Stimulated activated CD4-positive, alpha-beta T cell treated with anti-CD3 and anti-CD28 coated beads, Interleukin-15, amount 100 ng/mL, for 1 hour (primary cell): ENCODE measurements at places on chromosomes 11 and 22.

DNA sequence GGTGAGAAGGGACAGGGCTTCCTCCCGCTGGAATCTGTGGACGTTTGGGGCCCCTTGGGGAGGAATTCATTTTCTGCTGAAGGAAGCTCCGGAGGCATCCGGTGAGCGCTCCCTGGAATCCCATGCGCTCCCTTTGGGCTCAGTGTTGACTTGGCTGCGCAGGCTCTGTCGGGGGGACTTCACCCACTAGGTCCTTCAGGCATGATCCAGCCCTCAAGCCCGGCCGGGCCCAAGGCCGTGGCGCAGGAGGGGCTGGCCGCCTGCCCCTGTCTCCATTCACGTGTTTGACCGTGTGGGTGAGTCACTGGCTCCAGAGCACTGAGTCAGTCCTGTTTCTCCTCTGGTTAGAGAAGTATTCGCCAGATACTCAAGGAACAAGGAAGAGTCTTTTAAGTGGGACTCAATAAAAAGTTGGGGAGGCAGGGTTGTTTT is 1.4 kb downstream of the CTTN start:
- DNase-seq: no peak

GRCh38 chr22:24398409-24398808 is 29.0 kb upstream of the ADORA2A start:
- DNase-seq: no peak

DNA sequence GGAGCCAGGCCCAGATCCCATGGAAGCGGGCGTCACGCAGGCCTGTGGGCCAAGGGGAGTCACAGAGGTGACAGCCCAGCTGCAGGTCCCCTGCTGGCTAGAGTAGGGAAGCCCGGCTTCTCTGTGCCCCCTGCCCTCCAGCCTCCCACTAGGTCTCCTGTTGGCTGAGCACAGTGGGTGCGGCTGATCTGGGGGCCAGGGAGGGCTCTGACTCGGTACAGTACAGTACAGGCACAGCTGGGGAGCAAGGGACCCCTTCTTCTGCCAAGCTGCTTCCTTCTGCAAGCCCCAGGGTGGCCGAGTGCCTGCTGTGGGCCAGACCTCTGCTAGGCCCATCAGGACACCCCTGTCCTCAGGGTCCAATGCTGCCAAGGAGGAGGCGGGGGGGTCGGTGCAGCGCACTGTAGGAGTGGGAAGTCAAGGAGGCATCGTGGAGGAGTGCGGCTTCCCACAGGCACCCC is 10.1 kb downstream of the SUSD2 start:
- DNase-seq: no peak

DNA sequence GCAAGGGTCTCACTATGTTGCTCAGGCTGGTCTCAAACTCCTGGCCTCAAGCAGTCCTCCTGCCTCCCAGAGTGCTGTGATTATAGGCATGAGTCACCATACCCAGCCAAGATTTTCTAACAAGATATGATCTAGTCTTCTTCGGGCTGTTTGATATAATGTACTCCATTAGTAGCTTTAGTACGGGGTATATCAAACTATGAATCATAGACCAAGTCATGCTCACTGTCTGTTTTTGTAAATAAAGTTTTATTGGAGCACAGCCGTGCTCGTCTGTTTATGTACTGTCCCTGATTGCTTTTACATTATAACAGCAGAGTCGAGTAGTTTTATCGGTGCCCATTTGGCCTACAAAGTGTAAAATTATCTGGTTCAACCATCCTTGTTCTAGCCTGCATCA is 43.9 kb upstream of the GRIK4 start:
- DNase-seq: no peak

DNA sequence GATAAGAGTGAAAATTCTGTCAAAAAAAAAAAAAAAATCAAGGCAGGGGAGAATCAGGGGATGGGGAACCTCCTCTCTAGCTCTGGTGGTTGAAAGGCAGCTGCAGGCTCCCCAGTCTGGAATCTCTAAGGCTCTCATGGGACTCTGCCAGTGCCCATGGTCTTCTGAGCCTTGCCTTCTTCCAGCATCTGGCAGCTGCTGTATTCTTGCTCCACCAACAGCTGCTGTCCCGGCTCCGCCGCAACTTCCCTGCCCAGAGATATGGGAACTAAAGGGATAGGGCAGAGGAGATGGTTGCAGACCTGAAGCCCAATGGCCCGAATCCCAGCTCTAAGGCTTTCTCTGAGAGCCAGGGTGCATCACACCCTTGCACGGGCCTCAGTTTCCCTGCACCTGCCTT is 49.5 kb upstream of the PHF21B start:
- DNase-seq: no peak

GRCh38 chr22:39808081-39808480 is 85.5 kb downstream of the ENTHD1 start:
- no peak for DNase-seq

GRCh38 chr11:106398502-106399075 is 321.1 kb downstream of the AASDHPPT start:
- DNase-seq: no peak

- no peak for DNase-seq
Observed at GRCh38 chr11:13963169-13963948, 836 bp downstream of the SPON1 start.

- DNase-seq: no peak
Observed at GRCh38 chr11:48108231-48109045, 108.2 kb upstream of the OR4B1 start.

GRCh38 chr11:12278766-12279671 is 98.4 kb upstream of the PARVA start:
- DNase-seq: no peak

DNA sequence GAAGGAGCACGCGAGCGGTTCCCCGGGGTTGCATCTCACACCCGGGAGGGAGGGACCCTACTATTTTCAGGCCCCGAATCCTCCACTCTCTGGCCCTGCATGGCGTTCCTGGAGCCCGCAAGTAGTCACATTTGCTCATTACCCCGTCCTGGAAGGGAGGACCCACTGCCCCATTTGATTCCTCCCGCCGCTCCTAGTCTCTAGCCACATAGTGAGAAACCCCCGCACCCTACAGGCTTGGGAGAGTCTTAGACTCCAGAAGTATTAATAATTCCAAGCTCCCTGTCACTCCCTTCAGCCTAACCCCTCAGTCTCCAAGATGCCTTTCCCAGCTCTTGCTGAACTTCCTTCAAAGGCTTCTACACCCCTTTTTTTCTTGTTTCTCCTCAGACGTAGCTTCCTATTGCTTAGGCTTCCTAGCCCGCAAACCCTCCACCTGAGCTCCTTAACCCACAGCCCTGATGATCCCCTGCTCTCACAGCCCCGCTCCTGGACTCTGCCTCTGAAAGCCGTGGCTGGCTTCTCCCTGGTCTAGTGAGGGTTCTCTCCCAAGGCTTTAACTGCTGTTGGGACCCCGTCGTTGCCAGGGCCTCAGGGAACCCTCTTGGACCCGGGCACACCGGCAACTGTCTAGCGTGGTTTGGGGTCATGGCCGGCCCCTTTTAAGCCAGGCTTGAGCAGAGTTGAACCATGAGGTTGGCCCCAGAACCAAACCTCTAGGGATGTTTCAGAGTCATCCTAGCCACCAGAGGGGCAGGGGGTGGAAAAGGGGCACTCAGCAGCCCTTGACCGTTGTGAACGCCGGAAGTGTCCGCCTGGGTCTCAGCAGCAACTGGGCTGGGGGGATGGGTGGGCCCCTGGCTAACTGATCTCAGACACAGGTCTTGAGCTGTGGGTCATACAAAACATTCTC is 862 bp downstream of the GGA1 start:
- DNase-seq: no peak

- no peak for DNase-seq
Observed at GRCh38 chr11:77086521-77087472, 15.8 kb upstream of the OMP start.

GRCh38 chr22:29073618-29074275 is 912 bp downstream of the KREMEN1 start:
- no peak for DNase-seq

- DNase-seq: no peak
Observed at GRCh38 chr11:501683-502287, 5.3 kb downstream of the RNH1 start.

DNA sequence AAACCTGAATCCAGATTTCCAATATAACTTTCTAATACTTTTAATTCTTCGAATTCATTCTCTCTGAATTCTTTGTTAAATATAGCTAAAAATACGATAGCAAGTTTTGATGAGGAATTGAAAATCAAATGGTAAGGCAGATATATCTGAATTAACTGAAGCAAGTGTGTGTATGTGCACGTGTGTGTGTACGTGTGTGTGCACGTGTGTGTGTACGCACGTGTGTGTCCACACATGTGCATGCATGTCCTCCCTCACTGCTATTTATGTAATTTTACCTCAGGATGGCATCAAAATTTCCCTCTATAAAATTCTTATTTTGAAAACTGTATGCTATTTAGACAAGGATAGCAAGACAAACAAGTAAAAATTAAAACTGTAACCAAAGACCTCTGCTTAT is 961.3 kb upstream of the CNTN5 start:
- DNase-seq: no peak

GRCh38 chr11:108870373-108871020 is 205.6 kb downstream of the DDX10 start:
- DNase-seq: no peak
